ENCODE measurements at places on chromosomes 16 and 17.
A peak's percentile ranks its signal among the peaks of the same experiment; 100 is the strongest.

DNA sequence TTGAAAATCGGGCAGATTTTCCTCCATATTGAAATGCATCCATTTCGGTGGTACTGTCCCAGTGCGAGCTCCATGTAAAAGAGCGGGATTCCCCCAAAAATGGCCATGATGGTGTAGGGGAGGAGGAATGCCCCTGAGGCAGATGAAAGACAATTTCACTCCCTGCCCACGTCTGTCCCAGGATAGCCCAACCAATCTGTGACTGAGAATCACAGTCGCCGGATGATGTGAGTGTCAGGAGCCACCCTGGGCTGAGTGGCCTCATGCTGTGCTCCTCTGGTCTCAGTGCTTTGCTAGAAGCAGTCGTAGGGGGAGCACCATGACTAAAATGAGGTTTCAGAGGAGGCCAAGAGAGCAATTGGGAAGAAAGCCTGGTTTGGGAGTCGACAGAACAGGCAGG, 16.7 kb downstream of the SLC6A4 start:
- peak; percentile 67 for DNase-seq

GRCh38 chr17:70041061-70041460, 34.0 kb upstream of the KCNJ16 start:
- no peak for DNase-seq

GRCh38 chr17:45986056-45986455, 13.0 kb upstream of the STH start:
- no peak for DNase-seq

- DNase-seq: no peak
Observed at GRCh38 chr16:16871196-16871595, 492.3 kb downstream of the NPIPA7 start.

DNA sequence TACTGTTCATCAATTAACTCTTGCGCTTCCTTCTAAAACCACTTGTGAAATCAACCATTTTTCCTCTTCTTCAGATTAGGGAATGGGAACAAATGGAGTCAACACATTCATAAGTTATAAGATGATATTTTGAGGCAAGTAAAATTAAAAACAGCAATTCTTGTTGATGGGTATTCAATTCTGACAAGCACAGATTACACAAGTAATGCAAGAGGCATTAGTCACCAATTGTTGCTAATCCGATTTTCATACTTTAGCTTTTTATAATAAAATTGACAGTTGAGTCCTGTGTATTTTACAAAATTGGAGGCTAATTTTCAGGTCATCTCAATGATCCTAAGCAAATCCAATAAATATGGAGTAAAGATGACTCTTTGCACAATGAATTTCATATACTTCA, 918.4 kb upstream of the SOX9 start:
- DNase-seq: no peak

- DNase-seq: no peak
Observed at GRCh38 chr16:17463335-17463734, 7.4 kb downstream of the XYLT1 start.

GRCh38 chr17:81142301-81143199, 22.8 kb upstream of the PVALEF start:
- peak; percentile 85 for DNase-seq

- DNase-seq: peak; percentile 87
Observed at GRCh38 chr17:60421273-60422161, 772 bp upstream of the CHCT1 start.

- DNase-seq: no peak
Observed at GRCh38 chr17:32016231-32016630, 9.0 kb downstream of the LRRC37B start.

- DNase-seq: no peak
Observed at GRCh38 chr17:63552211-63552610, 1.9 kb downstream of the DCAF7 start.

DNA sequence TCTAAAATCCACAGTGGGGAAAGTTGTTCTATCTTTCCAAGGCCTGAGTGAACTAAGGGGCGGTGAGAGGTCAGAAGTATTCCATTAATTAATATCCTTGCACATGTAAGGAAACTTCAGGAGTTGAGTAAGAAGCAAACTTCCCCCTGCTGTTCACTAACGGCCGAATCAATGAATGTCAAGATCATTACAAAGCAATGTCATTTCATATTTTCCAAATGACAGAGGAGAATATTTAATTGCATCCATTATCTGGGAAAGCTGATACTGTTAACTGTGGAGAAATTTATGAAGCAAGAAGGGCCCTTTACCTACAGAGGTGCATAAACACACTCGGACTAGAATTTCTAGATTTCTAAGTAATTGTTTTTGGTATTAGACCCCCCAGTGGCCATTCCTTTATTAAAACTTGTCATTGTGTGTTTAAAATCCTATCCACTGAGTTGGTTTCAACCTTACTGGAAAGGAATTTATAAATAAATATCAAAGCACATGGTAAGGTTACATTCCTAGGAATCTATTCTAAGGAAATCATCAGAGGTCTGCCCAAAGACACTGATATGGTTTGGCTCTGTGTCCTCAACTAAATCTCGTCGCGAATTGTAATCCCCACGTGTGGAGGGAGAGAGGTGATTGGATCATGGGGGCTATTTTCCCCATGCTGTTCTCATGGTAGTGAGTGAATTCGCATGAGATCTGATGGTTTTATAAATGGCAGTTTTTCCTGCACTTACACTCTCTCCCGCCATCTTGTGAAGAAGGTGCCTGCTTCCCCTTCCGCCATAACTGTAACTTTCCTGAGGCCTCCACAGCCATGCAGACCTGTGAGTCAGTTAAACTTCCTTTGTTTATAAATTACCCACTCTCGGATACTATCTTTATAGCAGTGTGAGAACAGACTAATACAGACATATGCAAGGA, 20.4 kb upstream of the SMURF2 start:
- DNase-seq: no peak

- no peak for DNase-seq
Observed at GRCh38 chr16:63749276-63749675, 1372.6 kb downstream of the CDH11 start.

DNA sequence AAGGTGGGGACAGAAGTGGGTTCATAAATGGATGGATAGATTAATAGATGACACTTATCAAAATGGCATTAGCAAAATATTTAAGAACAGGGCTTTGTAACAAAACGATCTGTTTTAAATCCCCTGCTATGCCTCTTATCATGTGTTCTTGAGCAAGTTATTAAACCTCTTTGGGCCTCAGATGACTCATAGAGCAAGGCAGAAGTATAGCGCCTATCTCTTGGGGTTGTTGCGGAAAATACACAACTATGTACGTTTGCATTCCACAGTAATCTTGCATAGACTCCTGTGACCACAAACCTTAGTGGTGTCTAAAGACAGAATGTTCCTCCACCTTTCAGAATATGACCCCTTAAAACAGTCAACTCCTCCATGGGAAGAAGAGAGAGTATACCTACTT, 116.8 kb downstream of the CDYL2 start:
- no peak for DNase-seq

- no peak for DNase-seq
Observed at GRCh38 chr17:60383379-60383778, 8.6 kb downstream of the USP32 start.

- DNase-seq: no peak
Observed at GRCh38 chr16:13012601-13013000, 111.2 kb downstream of the SHISA9 start.

GRCh38 chr16:15672514-15673167, 22.6 kb downstream of the NDE1 start:
- no peak for DNase-seq

DNA sequence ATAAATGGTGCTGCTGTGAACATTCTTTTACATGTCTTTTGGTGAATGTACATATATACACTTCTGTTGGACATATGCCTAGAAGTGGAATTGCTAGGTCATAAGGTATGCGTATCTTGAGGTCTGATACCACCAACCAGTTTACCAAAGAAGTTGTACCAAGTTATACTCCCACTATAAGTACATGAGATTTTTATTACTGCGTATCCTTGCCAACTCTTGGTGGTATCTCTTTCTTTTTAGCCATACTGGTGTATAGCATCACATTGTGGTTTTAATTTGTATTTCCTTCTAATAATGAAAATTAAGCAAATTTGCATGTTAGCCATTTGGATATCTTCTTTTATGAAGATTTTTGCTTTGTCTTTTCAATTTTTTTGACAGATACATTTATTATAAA, 80.5 kb downstream of the ATF7IP2 start:
- no peak for DNase-seq

DNA sequence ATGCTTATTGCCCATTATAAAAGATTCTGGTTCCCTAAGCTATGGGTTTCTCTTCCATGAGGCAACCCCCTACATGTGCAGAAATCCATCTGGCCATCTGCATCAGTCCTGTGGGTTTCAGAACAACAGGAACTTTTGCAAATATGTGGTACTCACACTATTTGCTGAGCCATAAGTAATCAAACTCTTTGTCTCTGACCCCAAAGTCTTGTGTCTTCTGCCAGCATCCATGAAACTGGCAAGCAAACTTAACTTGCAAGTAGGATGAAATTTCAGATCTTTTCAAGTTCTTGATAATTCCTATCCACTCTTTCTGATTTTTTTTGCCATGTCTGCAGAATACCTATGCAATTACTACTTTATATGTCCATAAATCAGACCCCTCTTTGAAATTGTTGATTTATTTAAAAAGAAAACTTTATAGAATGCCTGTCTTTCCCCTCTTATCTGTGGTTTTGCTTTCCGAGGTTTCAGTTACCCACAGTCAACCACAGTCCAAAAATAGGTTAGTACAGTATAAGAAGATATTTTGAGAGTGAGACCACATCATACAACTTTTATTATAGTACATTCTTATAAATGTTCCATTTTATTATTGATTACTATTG, 158.4 kb upstream of the IRX3 start:
- no peak for DNase-seq

- no peak for DNase-seq
Observed at GRCh38 chr17:65552214-65552613, 9.2 kb downstream of the AXIN2 start.
